Occipital lobe (tissue), 3 donors: ENCODE measurements at places on chromosomes 12 and 14. TPM values are rescaled to one million over a fixed set of nuclear protein-coding genes. Genes with fewer than 3 reads are reported as not detected.

The EGLN3 gene
- 9.7 TPM for total RNA-seq

The PEBP1 gene
- 266 TPM for total RNA-seq

The SLC15A5 gene
- not detected for total RNA-seq

The GZMB gene
- not detected for total RNA-seq

The PPP1R1A gene
- total RNA-seq, result 6.7 TPM

The POTEG gene
- not detected for total RNA-seq

The DCN gene
- total RNA-seq, result 46.3 TPM

The RNASE1 gene
- 9.2 TPM for total RNA-seq

The MON2 gene
- total RNA-seq, result 90.8 TPM

The LALBA gene
- total RNA-seq, result 0.47 TPM

The PITPNM2 gene
- total RNA-seq, result 9.0 TPM

The MIPOL1 gene
- 29.9 TPM for total RNA-seq

The KIF5A gene
- total RNA-seq, result 50.2 TPM

The OTOGL gene
- total RNA-seq, result 0.62 TPM

The EID3 gene
- total RNA-seq, result 5.5 TPM

The DEGS2 gene
- total RNA-seq, result 1.4 TPM

The CBLN3 gene
- 0.47 TPM for total RNA-seq

The SLC5A8 gene
- 1.4 TPM for total RNA-seq

The SELPLG gene
- total RNA-seq, result 2.0 TPM

The ZNF891 gene
- 9.7 TPM for total RNA-seq

The WNT1 gene
- not detected for total RNA-seq

The TAS2R50 gene
- total RNA-seq, result 12.6 TPM

The IGFBP6 gene
- total RNA-seq, result 6.2 TPM

The PSMA6 gene
- total RNA-seq, result 175 TPM

The NOPCHAP1 gene
- total RNA-seq, result 18.7 TPM

The HRK gene
- 0.47 TPM for total RNA-seq

The TCL1B gene
- total RNA-seq, result not detected

The HIGD1C gene
- total RNA-seq, result not detected
